ENCODE measurements at places on chromosomes 5 and 9.

- no peak for DNase-seq
Measured at GRCh38 chr9:79259858-79260257, 311.9 kb upstream of the TLE4 start.

- DNase-seq, result no peak
Measured at GRCh38 chr9:40907657-40908624, 220.5 kb downstream of the FOXD4L6 start.

DNA sequence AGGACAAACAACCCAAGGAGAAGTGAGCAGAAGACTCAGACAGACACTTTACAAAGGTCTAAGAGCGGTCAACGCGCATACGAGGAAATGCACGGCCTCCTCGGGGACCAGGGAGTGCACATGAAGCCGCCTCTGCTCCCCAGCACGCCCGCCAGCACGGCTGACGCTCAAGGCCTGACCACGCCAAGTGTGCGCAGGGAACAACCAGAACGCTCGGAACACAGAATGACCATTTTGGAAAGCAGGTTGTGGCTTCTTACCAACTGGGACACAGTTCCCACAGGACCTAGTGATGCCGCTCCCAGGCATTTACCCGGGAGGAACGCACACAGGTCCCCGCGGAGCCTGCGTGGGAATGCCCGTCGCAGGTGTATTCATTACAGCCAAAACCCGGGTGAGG is 191.5 kb upstream of the PPP1R26 start:
- no peak for DNase-seq

DNA sequence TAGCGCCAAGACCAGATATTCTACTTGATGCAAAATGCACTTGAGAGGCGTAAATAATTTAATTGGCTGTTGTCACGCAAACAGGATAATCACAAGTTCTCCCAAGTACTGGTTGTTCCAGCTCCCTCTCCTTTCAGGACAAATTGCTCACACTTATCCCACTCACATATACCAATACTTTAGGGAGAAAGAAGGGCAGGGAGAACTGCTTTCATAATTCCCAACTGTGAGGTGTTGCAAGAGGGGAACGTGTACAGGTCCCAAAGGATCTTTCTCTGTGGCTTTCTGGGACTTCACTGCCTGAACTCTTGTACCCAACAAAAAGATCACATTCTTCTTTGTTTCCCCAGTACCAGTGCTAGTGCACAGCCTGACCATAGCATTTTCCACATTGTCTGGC is 21.5 kb upstream of the TGFBI start:
- DNase-seq, result no peak

DNA sequence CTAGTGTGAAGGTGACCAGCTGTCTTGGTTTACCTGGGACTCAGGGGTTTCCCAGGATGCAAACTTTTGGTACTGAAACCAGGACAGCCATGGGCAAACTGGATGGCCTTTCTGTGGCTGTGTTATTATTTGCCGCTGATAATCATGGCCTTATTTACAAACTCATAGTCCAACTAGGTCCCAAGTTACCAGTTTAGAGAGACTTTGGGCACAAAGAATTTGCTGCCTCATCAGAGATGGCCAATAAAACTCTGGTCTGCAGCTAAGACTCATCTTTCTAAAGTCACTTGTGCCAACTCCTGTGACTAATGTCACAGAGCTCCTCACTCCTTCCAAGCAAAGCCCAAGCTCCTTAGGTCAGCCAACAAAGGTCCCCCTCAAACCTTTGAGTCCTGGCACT is 47.5 kb upstream of the PLPP6 start:
- DNase-seq, result no peak

DNA sequence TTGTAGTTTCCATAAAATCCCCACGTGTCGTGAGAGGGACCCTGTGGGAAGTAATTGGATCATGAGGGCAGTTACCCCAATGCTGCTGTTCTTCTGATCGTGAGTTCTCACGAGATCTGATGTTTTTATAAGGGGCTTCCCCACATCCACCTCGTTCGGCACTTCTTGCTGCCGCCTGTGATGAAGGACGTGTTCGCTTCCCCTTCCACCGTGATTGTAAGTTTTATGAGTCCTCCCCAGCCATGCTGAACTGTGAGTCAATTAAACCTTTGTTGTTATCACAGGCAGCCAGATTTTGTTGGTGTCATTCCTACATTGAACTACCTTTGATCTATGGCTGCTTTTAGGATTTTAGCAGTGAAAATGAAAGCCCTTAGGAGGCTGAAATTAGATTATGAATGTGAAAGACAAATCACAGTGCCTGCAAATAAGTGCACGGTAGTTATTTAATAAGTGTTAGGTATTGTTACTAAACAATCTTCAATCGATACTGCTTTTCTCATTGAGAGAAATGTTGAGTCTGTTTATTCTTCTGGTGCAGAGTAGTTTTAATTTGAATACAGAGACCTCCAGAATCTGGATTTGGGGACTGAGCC is 68.0 kb upstream of the C6 start:
- no peak for DNase-seq

DNA sequence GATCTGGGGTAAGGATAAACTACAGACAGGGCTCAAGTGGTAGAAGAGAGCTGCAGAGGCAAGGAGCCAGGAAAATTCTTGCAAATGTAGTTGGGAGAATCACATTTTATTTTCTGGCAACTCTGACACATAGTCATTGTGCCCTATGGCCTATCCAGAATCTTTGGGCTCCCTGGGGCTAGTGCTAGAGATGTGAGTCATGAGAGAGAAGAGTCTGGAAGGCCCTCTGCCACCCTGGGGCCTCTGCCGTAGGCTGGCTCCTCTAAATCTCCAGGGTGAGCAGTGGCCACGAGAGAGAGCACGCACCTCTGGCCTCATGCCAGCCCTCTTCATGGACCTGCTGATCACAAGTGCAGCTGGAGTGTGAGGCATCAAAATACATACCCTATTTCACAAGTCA is 74.3 kb upstream of the SSBP2 start:
- no peak for DNase-seq

DNA sequence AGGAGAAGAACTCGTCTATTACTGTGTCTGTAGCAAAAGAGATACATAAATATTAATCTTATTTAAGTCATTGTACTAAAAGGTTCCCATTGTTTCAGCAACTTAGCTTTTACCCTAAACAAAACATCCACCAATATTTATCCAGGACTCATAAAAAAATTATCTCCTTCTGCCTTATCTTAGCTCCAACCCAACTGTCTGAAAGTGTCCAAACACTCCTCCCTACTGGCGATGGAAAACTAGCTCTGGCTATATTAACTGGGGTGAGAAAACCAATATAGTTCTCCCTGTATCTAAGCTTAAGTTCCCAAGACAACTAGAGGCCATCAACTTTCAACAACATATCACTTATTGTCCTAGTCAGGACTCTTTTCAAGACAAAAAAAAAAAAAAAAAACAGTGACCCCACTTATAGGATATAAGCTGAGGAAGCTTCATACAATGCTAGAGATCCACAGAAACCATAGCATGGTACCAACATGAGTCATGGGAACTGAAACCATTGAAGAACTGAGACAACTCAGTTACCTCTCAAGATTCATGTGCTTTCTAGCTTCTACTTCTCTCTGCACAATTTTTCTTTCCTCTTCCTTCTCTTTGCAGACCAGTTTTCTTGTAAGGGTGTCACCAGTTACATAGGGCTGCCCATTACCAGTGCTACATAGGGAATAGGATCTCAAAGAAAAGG is 150.7 kb upstream of the RASA1 start:
- DNase-seq, result no peak

- no peak for DNase-seq
Measured at GRCh38 chr9:34927061-34927460, 31.0 kb upstream of the PHF24 start.

DNA sequence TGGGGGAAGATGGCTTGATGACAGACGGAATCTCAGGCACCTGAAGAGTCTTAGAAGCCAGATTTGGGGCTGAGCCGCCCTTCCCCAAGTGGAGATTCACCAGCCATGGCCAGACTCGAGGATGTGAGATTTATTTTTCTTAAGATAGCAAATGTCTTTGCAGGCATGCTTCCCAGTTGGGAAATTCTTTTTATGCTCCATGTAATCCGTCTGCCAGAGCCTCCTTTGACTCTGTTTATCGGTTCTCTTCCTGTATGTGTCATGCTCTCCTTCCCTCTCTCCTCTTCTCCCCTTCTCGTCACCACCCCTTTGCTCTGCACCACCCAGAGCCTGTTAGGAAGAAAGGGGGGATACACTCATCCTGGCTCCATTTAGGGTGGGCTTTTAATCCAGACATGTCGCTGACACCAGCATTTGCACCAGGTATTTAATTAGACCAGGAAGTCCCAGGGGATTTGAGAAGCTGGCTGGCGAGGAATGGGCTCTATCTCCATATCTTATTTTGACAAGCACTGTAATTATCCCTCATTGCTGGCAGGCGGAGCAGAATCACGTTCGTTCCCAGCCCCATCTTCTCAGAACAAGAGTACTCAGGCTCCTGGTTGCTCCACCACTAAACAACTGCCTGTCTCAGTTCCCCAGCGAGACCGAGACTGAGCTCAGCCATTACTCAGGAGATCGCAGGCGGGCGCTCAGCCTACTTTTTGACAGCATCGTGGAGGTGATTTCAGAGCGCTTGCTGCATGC is 50.9 kb downstream of the KCNIP1 start:
- DNase-seq, result no peak

DNA sequence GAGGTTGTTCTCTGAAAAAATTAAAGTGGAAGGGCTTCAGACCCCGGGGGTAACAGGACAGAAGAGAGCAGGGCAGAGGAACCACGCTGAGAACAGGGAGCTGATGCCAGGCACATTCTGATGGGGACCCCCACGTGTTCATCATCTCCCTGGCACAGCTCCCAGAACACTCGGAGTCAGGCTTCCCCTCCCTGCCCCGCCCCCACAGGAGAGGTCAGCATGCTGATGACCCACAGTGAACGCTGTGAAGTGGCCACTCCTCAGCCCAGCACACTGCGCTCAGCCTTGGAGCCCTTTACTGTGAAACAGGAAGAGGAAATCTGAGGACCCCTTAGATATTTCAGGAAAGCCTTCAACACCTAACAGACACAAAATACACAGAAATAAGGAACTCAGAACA is 16.4 kb downstream of the RETREG1 start:
- no peak for DNase-seq

DNA sequence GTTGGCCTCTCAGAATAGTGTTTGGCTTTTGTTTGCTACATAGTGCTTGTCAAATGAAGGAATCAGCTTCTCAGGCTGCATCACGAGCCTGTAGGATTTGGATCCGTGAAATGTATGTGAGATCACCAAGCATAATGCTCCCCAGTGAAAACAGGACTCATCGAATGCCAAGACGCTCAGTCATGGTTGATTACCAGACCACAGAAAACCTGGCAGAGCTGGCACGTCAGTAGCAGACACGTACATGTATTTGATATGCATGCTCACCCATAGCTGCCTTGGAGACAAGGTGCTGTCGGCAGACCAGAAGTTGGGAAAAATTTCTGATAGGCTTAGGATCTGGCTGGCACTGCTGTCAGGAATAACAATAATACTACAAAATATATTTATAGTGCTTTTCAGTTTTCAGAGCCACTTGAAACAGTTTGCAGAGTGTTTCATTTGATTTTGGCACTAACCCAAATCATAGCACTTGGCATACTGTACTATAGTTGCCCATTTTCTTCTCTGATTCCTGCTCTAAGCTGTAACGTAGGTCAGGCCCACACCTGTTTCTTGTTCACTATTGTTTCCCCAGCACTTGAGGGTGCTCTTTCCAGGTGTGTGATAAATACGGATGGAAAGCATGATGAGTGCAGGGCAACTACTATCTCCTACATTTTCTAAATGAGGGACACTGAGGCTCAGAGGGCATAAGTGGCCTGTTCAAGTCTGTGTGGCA is 226.1 kb downstream of the NR3C1 start:
- no peak for DNase-seq

GRCh38 chr9:116060631-116061030 is 93.0 kb upstream of the PAPPA start:
- DNase-seq, result no peak
